ENCODE measurements at places on chromosomes 5 and 9.

DNA sequence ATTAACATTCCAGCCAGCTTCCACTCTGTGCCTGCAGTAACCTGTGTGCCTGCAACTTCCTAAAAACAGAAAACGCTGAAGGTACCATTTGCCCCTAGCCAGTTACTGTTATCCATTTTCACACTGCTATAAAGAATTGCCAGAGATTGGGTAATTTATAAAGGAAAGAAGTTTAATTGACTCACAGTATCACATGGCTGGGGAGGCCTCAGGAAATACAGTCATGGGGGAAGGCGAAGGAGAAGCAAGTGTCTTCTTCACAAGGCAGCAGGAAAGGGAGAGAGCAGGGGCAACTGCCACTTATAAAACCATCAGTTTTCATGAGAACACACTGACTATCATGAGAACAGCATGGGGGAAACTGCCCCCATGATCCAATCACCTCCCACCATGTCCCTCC lies 31.2 kb downstream of the PTCD2 start:
- DNase-seq, result no peak

DNA sequence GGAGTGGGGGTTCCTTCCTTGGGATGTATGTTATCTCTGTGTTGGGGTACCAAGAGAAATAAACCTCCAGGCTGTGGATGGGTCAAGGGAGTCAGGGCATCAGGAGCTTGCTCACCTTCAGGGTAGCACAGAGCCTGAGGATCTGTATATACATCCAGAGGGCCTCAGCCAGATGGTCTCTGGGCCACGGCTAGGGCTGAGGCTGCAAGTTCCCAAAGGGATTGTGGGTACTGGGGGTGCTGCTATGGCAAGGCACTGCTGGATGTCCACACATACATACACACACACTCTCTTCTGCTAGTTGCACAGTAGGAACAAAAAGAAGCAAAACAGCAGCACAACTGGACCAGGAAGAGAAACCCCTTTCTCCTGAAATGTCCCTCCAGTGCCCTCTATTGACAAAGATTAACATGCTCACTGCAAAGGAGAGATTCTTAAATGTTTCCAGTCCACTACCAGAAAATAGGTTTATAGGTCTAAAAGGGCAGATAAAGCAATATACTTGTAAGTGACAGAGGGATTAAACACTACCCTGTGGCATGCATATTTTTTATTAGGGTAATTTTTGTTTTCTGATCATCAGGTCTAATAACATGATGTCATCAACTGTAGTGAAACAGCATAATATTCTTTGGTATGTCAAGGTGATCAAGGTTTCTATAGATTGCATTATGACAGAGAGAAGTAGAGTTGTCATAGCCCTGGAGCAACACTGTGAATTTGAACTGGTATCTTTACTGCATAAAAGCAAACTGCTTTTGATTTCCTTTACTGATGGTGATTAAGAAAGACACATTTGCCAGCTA lies 56.3 kb upstream of the KCNN2 start:
- DNase-seq, result peak; percentile 38

- DNase-seq, result no peak
These were observed 19.6 kb upstream of the C5orf47 start for GRCh38 chr5:173969167-173970049.

GRCh38 chr5:178357678-178358077 lies 125.1 kb upstream of the PHYKPL start:
- no peak for DNase-seq

GRCh38 chr9:3858961-3859360 lies 333.2 kb upstream of the RFX3 start:
- no peak for DNase-seq

- DNase-seq, result no peak
These were observed 28.5 kb downstream of the FUBP3 start for GRCh38 chr9:130607640-130608420.

DNA sequence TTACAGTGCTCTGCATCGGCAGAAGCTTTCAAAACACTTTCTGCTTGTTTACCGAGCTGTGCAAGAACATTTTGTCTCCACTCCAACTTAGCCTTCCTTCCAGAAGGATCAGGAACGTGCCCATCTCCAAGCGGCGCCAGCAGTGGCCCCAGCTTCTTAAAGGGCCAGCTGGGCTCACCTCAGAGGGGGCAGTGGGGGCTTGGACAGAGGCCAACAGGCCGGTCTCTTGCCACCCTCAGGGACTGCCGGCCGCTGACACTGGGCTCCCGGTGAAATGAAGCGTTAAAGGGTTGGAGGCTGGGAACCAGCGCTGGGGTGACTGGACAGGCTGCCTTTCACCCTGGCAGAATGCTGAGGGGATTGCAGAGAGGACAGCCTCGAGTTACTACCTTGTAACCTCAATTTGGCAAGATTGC lies 67.0 kb upstream of the RNU6ATAC start:
- DNase-seq, result no peak

DNA sequence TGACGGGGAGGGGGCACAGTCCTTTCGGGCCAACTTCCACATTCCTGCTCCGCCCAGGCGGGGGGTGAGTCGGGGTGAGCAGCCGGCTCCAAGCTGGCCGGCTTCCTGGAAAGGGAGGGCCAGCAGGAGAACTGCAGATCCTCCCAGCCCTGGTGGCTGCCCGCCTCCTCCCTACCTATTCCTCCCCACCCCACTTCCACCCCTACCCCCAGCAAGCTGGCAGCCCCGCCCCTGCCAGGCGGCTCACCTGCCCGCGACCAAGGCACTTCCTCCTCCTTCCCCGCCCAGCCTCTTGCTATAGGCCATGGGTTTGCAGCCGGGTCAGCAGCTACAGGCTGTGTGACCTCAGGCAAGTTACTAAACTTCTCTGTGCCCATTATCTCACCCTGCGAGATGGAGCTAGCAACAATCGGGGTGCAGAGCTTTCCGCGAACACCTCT lies 5.6 kb upstream of the IRF1 start:
- peak; percentile 92 for DNase-seq

- no peak for DNase-seq
These were observed 414.7 kb upstream of the CCNG1 start for GRCh38 chr5:163022582-163023128.

DNA sequence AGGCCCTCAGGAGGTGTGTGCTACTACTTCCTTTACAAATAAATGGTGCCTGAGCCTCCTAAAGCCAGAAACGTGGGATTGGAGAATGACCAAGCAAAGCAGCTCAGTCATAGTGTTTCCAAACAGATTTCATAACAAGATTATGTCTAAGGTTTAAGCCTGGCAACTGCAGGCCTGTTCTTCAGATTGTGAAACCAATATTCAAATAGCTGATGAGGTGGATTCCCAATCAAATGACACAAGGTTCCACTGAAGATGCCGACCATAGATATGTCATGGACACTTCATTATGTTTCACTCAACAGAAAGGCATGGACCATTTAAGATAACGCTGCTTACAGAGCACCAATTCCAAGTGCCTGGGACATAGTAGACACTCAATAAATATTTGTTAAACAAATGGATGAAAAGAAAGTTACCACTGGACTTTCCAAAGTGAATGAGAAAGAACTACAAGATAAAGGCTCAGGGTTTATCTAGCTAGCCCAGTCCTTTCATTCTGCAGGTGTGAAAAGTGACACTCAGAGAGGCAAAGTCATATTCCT lies 189.5 kb downstream of the ACTL7B start:
- DNase-seq, result no peak

DNA sequence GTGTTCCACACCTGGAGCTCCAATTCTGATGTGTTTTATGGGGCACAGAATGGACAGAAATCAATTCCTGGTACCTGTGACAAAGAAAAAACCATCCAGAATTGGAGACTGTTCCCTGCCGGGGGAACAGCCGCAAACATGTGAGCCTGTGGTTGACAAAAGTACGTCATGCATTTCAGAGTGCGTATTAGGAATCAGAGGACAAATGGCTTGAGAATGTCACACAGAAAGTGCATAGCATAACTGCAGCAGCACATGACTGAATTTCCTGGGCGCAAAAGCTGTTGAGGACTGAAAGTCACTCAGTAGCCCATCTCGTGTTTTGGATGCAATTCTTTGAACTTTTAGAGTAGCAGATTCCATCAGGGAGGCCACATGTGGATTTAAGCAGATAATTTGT lies 85.1 kb downstream of the TRIO start:
- DNase-seq, result no peak

DNA sequence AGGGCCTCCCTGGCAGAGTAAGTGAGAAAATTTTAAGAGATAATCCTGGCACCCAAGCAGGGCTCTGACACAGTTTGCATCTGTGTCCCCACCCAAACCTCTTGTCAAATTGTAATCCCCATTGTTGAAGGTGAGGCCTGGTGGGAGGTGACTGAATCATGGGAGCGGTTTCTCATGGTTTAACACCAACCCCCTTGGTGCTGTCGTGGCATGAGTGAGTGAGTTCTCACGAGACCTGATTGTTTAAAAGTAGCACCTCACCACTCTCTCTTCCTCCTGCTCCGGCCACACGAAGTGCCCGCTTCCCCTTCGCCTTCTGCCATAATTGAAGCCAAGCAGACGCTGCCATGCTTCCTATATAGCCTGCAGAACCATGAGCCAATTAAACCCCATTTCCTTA lies 80.1 kb downstream of the FBXW11 start:
- no peak for DNase-seq

GRCh38 chr9:92176800-92177185 lies 61.6 kb upstream of the SPTLC1 start:
- DNase-seq, result no peak

- no peak for DNase-seq
These were observed 249.7 kb downstream of the ARHGAP26 start for GRCh38 chr5:143019614-143020515.

GRCh38 chr5:156475182-156476157 lies 148.5 kb downstream of the SGCD start:
- no peak for DNase-seq

- DNase-seq, result no peak
These were observed 14.8 kb downstream of the SPTLC1 start for GRCh38 chr9:92100237-92100911.

DNA sequence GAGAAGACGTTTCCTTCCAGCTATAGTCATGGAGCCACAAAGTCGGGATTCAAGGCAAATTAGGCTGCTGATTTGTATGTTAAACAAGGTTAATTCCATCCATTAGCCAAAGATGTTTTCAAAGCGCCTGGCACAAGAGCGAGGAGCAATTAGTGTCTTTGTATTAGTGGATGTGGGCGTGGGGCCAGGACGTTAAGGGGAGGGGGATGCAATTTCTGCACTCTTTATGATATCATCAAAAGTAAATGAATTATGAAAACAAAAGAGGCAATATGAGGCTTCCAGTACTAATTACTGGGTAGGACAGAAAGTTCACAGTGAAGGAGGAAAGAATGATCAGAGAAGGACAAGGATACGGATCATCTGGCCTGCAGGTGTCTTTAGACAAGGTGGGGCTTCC lies 230.9 kb upstream of the MSX2 start:
- DNase-seq, result no peak

GRCh38 chr5:59905188-59905587 lies 11.7 kb upstream of the PDE4D start:
- DNase-seq, result no peak

DNA sequence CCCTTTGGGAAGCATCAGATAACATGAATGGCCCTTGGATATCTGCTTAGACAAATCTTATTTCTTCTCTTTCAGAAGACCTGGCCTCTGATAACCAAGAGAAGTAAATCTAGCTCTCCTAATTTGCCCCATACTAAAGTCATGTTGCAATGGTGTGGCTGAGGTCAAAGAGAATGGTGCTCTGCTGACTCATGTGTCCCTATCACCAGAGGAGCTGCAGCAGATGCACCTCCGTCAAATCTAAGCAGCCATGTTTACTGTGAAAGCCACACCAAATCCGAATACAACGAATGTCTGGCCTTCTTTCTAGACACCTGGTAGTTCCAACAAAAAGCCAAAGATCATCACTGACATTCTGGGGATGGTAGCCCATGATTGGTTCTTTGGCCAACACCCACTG lies 23.2 kb downstream of the RETREG1 start:
- peak; percentile 18 for DNase-seq

DNA sequence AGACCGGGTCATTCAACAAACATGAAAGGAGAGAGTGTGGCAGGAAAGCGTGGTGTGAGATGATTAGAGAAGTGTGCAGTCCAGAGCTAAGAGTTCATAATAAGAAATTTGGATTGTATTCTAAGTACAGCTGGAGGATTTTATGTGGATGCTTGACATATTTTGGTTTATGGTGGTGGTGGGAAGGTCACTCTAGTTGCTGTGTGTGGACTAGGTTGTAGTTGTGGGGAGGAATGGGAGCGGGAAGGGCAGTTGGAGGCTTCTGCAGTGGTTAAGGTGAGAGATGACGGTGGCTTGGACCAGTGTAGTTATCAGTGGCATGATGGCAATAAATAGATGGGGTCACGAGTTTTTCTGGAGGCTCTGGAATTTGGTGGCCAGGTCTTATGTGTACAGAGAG lies 45.7 kb upstream of the GPR151 start:
- no peak for DNase-seq

DNA sequence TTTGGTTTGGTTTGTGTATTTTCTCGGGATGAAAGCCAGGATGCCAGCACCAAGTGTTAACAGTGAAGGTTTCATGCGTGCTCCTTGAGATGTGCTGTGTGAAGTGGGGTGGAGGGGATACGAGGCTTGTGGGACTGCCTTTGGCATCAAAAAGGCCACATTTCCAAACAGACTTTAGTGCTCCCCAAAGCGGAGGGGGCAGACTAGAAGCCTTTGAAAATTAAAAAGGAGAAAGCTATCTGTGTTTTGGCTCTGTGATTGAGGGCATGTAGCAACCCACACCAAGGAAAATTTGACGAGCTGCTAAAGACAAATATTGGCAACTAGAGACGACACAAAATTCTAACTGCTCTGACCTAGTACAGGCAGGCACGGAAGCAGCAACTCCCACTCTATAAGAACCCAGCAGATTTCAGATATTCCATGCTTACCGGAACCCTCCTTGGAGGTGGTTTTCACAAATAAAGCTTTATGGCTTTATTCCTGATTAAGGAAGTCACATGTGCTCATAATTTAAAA lies 154.5 kb downstream of the ARSB start:
- DNase-seq, result no peak

GRCh38 chr5:127031147-127031862 lies 947 bp upstream of the MARCHF3 start:
- no peak for DNase-seq

GRCh38 chr9:95094002-95094401 lies 223.5 kb downstream of the FANCC start:
- no peak for DNase-seq

DNA sequence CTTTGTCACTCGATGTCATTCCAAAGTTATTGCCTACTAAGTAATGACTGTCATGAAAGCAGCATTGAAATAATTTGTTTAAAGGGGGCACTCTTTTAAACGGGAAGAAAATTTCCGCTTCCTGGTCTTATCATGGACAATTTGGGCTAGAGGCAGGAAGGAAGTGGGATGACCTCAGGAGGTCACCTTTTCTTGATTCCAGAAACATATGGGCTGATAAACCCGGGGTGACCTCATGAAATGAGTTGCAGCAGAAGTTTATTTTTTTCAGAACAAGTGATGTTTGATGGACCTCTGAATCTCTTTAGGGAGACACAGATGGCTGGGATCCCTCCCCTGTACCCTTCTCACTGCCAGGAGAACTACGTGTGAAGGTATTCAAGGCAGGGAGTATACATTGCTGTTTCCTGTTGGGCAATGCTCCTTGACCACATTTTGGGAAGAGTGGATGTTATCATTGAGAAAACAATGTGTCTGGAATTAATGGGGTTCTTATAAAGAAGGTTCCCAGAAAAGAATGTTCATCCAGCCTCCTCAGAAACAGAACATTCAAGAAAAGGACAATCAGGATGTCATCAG lies 11.3 kb downstream of the TLR4 start:
- DNase-seq, result no peak

GRCh38 chr5:100877274-100877673 lies 25.8 kb downstream of the ST8SIA4 start:
- DNase-seq, result no peak

Data from hematopoietic multipotent progenitor cell treated with erythropoietin and hydrocortisone succinate and interleukin-3 and kit ligand, for 4 days (in vitro differentiated cells).